ENCODE measurements at places on chromosomes 5 and 9.

DNA sequence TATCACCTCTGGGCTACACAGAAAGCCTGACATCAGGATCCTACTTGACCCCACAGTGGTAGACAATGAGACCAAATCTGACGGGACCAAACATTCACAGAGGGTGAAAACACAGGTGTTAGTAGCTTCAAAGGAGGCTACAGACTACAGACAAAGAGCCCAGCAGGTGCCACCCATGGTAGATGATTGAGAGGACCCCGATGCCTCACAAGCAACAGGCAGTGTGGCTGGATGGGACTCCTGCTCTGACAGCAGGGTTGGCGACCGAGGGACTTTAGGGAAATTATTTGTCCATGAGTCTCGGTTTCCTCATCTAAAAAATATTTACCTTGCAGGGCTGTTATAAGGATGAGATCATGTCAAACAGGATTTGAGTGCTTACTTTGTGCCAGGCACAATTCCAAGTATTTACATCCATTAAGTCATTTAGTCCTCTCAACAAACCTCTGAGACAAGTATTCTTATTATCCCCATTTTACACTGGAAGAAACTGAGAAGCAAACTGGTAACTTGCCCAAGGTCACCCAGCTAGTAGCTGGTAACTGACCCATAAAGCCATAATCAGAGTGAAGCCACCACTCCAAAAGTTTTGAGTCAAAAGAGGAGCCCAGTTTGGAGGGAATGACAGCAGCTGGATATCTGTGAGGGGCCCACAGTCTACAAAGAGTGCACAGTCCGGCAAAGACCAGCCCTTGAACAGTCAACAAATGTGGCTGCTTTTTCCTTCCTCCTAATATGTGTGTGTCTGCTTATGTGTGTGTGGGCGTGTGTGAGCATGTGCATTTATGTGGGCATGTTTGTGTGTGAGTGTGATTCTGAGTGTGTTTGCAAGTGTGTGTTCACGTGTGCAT, 502.0 kb downstream of the BNC2 start:
- no peak for DNase-seq

DNA sequence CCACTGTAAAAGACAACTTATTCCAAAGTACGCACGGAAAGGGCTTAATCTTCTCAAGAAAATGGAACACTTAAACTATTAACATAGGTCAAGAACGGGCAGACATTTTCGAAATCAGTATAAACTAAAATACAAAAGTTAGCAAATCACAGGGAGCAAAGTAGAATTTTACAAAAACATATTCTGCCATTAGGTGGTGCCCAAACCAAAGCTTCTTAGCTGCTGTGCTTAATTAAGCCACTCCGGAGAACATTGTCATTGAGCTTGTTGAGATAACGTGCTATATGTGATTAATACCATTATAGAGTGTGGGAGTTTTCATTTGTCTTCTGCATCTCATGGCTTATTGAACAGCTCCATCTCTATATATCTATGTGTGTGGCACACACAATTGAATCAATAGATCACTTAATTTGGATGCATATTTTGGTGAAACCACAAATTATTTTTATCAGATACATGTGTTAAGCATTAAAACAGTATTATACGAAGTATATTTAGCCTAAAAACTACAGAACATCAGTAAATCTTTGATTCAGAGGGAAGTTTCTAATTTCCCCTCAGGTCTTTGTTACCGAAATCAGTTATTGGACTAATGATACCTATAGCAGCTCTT, 23.4 kb downstream of the UBLCP1 start:
- no peak for DNase-seq

GRCh38 chr5:78809444-78809843, 160.9 kb upstream of the LHFPL2 start:
- DNase-seq = no peak

GRCh38 chr5:164203581-164204225, 698.3 kb downstream of the MAT2B start:
- DNase-seq = no peak

DNA sequence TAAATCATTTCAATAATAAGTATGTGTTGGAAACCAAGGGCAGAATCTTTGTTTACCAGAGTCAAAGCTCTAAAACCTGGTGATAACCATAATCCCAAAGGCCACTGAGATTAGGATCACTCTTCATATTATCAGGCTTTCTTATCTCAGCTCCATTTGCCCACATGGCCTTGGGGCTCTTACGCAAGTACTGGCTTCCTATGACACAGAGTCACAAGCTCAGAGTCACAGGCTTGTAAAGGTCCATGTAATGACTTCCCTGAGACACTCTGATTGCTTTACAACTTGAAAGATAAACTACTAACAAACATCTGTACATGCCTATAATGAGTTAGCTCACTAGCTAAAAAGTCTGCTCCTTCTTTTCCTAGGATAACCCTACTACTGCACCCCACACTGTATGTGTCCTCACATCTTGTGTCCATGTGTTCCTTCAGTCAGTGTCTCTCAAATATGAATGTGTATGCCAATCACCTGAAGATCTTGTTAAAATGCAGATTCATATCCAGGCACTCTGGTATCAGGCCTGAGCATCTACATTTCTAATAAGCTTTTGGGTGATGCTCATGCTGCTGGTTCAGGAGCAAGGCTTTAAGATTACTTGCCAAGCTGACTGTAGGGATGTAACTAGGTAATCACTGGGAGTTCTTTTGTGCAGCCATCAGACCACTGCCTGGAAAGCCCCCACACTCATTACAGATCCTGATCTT, 28.4 kb downstream of the SEMA6A start:
- DNase-seq = no peak

DNA sequence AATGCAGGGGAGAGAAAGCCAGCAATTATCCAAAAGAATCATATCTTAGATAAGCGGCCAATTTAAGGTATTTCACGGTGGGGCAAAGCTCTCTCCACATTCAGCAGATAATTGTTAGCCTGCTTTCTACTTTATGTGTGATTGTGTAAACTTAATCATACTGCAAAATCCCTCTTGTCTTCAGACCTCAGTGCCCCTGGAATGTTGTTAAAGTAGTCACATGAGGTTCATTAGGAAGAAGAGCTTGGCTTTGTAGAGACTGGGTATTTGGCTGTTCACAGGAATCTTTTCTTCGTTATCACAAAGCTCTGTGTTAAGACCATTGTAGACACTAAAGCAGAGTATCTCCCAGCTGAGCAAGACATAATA, 127.0 kb downstream of the RFK start:
- no peak for DNase-seq

DNA sequence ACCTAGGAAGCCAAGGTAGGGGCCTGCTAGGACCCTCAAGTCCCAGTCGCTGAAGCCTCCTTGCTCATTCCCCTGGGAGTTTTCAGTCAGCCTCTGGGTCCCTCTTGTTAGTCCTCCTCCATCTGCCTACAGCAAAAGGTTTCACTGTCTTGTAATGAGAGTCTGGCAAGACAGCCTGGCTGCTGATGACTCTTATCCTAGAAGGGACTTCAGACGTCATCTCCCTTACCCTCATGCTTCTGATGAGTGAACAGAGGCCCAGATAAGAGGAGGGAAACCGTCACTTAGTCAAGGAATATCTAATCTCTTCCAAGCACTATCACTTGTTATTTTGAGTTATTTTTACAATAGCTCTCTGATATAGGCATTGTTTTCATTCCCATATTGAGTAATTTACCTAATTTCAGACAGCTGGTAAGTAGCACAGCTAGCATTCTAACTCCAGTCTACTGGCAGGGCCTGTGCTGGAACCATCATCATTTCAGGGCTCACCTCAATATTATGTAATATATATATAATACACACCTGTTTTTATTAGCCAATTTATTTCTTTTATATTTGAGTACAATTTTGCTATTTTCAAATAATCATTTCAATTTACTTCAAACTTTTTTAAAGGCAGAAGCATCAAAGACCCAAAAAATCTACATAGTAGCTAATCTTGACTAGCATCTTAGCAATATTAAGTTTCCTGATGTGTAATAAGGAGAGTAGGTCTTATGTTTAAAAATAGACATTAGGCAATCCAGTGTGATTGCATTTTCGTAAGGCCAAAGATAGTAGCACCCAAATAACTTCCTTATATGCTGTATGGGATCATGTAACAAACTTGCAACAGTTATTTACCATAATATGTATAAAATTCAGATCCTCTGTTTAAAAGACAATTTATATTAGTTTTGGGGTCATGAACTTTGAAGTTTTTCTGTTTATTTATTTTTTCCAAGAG, 7.9 kb downstream of the CMYA5 start:
- no peak for DNase-seq

DNA sequence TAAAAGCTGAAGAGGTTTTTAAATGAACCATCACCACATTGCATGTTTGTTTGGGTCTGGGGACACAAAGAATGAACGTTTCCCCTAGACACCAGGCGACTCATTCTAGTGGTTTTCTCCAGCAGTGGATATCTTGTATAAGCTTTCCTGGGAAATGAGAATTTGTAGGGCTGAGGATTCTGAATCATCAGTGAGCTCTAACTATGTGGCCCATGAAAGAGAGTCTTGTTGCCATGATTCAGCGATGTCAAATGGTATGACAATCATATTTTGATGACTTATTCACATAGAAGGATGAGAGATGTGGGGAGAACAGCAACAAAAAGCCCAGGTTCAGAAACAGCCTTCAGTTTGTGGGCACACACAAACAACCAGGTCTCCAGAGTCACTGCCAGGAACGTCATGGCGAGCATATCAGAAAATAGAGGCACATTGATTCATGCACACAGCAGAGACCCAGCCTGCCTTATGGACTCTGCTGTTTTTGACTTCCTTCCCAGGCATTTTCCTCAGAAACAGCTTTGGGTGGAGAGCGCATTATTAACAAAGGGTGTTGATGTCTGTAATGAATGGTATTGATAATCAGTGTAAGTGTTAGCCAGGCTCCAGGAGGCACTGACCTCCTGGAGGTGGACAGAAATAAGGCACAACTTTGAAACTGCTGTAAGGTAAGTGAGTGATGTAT, 13.3 kb downstream of the ZNF474 start:
- no peak for DNase-seq

GRCh38 chr9:134155812-134156377, 8.5 kb downstream of the RNU6ATAC start:
- DNase-seq = no peak

DNA sequence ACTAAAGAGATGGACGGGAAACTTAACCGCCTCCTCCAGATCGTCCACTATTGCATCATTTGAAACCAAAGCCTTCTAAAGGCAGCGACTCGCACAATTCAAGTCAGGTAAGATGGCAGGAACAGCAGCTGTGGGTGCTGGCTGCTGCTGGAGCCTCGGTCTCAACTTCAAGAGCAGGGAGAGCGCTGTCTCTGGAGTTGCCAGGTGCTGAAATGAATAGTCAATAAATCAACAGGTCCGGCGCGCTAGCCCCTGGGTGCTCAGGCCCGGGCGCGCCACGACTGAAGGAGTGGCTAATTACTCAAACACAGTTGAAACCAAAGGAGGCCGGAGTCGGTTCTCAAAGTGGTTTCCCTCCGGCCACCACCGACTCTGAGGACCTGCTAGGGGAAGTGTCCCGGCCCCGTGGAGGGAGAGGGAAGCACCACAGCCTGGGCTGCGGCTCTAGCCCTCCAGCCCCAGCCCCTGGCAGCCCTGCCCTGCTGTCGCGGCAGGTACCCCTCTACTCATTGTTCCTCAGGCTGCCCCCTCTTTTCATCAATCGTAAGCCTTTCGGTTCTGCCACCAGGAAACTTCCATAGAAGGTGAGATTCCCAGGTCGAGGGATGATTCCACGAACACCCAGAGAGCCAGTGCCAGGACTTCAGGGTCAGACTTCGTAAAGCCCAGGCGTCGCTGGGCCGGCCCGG, 804 bp downstream of the TTC39B start:
- DNase-seq = peak; percentile 27

DNA sequence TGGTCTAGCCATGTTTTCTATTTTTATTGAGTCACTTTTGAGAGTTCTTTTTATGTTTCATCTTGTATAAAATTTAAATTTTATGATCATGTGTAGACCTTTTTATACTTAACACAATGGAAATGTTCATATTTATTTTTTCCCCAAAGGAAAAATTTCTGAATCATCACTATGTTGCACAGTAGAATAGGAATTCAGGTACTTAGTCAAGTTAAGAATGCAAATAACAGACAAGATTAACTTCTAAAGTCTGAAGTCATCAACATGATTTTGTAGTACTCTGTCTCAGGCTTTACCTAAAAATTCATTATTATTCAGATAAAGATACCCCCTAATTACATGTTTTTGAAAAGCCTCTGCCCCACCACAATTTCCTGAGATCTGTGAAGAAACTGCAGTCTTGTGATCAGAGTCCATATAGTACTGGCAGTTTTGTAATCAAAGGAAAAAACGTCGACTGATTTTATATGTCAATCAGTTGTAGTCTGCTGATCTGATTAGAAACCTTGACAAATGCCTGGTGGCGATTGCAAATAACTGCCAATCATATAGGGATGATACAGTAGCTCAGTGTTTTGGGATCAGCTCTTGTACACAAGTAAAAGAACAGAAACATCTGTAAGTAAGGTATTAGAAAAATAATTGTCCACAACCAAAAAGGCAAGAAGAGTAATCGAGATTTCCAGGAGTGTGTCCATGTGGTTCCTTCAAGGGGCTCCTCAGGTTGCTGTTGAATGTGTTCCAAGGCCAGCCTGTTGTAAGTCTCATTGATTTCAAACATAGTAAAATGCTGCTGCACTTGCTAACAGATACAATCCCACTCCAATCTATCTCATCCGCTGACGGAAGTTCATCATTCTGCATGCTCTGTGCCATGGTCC, 352.4 kb downstream of the ARRDC3 start:
- DNase-seq = no peak

DNA sequence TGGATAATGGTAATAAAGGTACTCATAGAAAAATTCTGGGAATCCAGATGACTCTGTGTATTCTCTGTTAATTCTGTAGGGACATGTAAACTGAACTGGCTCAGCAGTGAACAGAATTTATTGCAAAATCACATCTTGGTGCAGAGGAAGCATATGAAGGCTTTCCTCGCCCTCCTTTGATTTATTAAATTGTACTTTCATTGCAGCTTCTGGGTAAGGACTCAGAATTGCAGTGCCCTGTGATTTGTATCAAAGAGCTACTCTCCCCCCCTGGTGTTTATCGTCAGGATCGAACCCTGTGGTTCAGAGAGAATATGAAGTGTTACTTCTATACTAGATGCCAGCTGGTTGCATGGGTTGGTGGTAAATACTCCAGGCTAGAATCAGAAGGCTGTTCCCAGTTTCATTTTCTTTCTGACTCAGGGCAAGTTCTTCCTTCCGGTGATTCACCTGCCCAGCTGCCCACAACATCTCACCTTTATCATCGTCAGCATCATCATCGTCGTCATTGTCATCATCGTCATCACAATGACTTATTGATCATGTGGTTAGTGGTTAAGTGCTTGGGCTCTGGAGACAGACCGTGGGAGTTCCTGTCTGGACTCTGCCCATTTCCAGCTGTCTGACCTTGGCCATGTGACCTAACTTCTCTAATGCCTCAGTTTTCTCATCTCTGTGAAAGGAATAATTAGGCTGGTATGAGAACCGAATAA, 238.8 kb downstream of the ARHGAP26 start:
- DNase-seq = peak; percentile 66

- DNase-seq = no peak
Measured at GRCh38 chr5:95786821-95787418, 35.6 kb downstream of the GLRX start.

DNA sequence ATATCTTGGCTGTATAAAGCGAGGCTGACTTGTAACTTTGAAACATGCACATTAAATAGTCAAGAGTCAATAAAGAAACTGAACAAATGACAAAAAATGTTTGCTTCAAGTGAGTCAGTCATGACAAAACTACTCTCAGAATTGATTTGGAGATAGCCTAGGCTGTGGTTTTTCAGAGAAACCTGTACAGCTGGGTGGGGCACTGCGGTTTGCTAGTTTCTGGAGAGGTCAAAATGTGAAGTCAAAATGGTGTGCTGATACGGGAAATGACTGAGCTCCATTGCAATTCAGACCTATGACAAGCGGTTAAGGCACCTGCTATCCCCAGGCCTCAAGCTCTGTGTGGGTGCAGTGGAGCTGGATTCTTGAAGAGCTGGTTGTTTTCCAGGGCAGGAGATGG, 10.3 kb upstream of the CD180 start:
- DNase-seq = peak; percentile 67
